ENCODE measurements at places on chromosomes 5 and 9.

DNA sequence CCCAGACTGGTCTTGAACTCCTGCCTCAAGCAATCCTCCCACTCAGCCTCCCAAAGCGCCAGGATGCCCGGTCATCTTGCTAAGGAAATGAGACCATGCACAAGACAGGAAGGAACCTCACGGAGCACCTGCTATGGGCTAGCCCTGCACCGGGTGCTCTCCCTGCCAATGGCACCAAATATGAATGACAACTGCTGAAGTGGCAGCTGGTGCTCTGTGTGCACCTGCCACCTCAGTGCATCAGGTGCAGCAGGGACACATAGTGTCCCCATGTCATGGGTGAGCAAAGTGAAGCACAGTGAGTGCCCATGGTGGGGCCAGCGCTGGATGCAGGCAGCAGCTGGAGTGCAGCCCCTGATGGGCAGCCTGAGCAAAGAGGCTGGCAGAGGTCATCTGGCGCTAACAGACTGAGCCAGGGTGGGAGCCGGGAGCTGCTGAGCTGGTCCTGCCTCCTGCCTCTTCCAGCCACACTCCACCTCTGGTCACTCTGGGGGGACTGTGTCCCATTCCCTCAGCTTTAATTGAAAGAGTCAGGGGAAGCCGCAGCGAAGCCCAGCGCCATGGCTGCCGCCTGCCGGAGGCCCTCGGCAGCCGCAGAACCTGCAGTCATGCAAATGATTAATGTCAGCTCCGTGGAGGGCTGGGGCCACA is 46.4 kb downstream of the BARX1 start:
- no peak for DNase-seq

GRCh38 chr9:108668938-108669335 is 186.8 kb downstream of the ACTL7B start:
- DNase-seq: no peak

- DNase-seq: no peak
These were observed 155.7 kb downstream of the CDK5RAP2 start for GRCh38 chr9:120424248-120424647.

GRCh38 chr5:27969157-27969556 is 930.8 kb upstream of the CDH9 start:
- no peak for DNase-seq

- DNase-seq: no peak
These were observed 21.1 kb downstream of the PDE8B start for GRCh38 chr5:77231471-77232138.
